ENCODE measurements at places on chromosomes 2 and 18. TPM values are rescaled to one million over a fixed set of nuclear protein-coding genes. Genes with fewer than 3 reads are reported as not detected.

DNA sequence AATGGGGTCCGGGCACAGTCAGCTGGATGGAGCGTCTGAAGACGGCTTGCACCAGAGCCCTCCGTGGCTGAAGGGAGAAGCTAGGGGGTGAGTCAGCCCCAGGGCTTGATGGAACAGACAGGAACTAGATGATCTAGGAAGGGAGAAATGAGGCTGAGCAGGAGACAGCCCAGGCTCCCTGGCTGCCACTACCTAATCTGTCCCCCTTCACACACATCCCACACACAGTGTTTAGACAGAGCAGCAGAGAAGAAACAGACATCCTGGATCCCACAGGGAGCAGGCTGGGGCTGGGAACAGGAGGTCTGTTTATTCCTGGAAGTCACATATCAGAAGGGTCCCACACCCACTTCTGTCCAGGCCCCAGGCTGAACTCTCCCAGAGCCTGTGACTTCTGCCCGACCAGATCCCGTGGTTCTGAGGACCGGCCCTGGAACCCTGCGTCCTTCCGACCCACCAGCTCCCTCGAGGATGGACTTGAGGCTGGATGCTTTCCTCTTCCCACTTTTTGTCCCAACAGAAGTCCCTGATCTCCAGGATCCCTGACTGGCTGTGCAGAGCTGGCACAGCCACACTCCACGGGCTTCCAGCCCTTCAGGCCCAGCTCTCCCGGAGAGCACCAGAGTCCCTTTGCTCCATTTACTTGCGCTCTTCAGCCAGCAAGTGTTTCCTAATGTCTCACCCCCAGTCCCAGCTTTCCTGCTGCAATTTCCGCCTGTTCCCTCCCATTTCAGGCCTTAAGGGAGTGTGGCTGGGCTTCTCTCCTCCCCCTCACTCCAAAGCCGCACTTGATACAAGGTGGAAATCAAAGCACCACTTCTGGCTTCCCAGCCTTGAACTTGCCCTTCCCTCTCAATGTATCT, 1.5 kb upstream of the GPBAR1 start:
- peaks cover 59% of the 10 kb centered on the region for H3K4me1 ChIP-seq
- peak overlapping the region; percentile 86 for H3K27ac ChIP-seq
- peak; percentile 86 for DNase-seq
- H3K4me3 ChIP-seq, result no peak overlapping the region
- peaks cover 20% of the 10 kb centered on the region for H3K36me3 ChIP-seq
- H3K27me3 ChIP-seq, result no peaks in the 10 kb centered on the region

DNA sequence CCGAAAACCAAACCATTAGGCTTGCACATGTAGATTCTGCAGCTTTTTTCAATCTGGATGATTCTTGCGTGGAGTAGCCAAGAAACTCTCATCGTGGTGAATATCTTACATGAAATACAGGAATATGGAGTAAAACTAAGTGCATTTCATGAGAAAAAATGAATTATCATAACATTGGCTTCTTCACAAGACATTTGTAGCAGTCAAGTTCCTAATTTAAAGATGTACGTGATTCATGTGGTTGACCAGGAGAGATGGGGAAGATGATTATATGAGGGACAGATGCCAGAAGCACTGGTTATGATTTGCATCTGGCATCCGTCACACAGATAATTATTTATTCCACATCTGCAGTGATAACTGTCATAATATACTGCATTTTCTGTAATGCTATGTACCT, 90.4 kb downstream of the ANTXR1 start:
- H3K27ac ChIP-seq, result no peak overlapping the region
- H3K36me3 ChIP-seq, result peaks cover 17% of the 10 kb centered on the region
- no peak overlapping the region for H3K4me3 ChIP-seq
- no peak for DNase-seq
- H3K27me3 ChIP-seq, result no peaks in the 10 kb centered on the region
- no peaks in the 10 kb centered on the region for H3K4me1 ChIP-seq

DNA sequence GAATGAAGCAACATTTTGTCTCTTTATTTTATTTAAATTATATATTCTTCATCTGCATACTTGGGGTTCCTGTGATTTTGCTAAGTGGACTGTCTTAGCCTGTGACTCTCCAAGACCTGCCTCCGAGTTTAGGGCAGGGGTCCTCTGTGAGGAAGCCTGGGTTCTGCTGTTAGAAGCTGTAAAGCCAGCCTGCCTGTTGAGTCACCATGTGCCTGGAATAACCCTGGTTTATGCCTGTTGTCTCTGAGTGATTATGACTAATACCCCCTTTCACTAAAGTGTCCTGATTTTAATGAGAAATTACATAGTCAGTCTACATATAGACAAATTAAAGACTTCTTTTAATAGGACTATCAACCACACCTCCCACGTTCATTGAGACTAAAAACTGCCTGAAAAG, 369.1 kb downstream of the ZNF521 start:
- no peak overlapping the region for H3K27ac ChIP-seq
- H3K36me3 ChIP-seq, result no peaks in the 10 kb centered on the region
- H3K4me3 ChIP-seq, result no peak overlapping the region
- H3K27me3 ChIP-seq, result no peaks in the 10 kb centered on the region
- H3K4me1 ChIP-seq, result peaks cover 6% of the 10 kb centered on the region

DNA sequence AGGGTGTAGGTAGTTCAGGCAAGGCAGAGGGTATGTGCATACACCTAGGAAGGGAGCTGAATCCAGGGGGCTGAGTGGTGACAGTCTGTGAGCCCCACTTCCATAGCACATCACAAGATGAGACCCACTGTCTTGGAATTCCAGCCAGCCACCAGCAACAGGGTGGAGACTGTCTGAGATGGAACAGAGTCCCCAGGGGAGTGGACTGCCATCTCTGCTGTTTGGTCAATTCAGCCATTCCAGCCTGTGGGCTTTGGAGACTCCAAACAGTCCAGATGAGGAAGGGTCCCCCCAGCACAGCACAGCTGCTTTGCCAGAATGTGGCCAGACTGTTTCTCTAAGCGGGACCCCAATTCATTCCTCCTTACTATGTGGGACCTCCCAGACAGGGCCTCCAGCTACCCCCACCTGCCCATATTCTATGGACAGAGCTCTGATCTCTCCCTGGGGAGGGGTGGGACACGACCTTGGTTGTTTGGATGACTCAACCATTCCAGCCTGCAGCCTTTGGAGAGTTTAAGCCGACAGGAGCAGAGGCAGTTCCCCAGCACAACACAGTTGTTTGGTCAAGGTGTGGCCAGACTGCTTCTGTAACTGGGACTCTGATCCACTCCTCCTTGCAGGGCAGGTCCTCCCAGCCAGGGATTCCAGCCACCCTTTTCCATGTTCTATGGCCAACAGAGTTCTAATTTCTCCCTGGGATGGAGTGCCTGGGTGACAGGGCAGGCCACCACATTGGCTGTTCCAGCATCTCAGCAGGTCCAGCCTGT, 178.0 kb downstream of the RND3 start:
- DNase-seq, result peak; percentile 83
- no peaks in the 10 kb centered on the region for H3K27me3 ChIP-seq
- H3K4me1 ChIP-seq, result no peaks in the 10 kb centered on the region
- no peaks in the 10 kb centered on the region for H3K36me3 ChIP-seq

GRCh38 chr2:12774395-12774727, 57.6 kb downstream of the TRIB2 start:
- no peaks in the 10 kb centered on the region for H3K36me3 ChIP-seq
- H3K27ac ChIP-seq, result no peak overlapping the region
- no peaks in the 10 kb centered on the region for H3K4me1 ChIP-seq
- DNase-seq, result no peak
- H3K4me3 ChIP-seq, result no peak overlapping the region

DNA sequence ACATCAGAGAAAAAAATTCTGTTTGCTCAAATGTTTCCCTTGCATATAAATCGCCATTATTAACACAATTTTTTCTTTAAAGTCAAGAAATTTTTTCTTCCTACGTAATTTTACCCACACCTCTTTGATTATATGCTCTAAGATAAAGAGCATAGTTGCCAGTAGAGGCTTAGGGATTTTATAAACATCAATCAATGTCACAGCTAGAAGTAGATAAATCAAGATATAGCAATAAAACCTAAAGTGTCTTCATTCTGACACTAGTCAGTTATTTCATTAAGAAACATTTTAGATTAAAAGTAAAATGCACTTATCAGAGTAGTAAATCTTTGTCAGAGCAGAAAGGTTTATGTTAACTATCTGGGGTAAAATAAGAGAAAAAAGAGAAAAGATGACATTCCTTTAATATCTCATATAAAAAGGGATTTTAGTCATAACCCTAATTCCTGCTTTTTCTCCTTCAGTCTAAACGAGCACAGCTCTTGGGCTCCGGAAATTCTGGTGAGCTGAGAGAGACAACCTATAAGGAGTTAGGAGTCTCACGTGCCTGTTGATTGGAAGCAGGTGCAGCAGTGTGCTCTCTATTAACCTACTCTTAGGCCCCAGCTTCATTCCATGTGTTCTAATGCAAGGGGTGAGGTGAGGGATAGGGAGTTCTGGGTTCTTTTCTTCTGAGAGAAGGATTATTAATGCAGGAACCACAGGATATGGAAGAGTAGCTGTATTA, 172.4 kb upstream of the GULP1 start:
- H3K27me3 ChIP-seq, result no peaks in the 10 kb centered on the region
- H3K4me1 ChIP-seq, result no peaks in the 10 kb centered on the region
- H3K27ac ChIP-seq, result no peak overlapping the region

- DNase-seq, result no peak
- H3K4me3 ChIP-seq, result peak overlapping the region; percentile 49
Observed at GRCh38 chr2:219003267-219003634, 10.0 kb upstream of the CRYBA2 start.

- H3K36me3 ChIP-seq, result no peaks in the 10 kb centered on the region
- H3K4me1 ChIP-seq, result peaks cover 25% of the 10 kb centered on the region
- peak overlapping the region; percentile 83 for H3K4me3 ChIP-seq
- H3K27ac ChIP-seq, result peak overlapping the region; percentile 96
Observed at GRCh38 chr2:147845411-147845971, 662 bp downstream of the ACVR2A start.

GRCh38 chr2:152134488-152135280, 35.8 kb upstream of the CACNB4 start:
- H3K36me3 ChIP-seq, result peaks cover 23% of the 10 kb centered on the region
- H3K27ac ChIP-seq, result no peak overlapping the region
- peak; percentile 14 for DNase-seq
- H3K27me3 ChIP-seq, result no peaks in the 10 kb centered on the region
- no peaks in the 10 kb centered on the region for H3K4me1 ChIP-seq
- no peak overlapping the region for H3K4me3 ChIP-seq

DNA sequence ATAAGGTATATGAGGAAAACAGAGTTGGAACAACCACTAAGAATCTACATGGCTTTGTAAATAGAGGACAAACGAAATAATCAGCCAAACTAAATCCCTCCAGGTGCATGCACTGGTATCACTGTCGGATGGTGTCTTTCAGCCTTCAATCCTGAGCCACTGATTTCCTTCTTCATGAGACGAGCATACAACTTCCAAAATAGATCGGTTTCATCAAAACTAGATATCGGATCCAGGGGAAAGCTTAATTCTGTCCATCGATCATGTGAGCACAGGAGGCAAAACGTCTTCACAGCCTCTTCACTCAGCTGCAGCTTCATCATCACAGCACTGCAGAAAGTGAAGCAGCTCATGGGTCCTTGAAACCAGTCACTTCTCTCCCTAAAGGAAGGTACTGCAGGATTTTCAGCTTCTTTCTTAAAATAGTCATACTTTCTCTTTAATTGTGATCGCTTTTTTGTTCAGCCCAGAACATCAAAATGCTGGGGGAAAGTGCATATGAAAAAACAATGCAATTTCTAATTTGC, 80.5 kb downstream of the DTNB start:
- H3K4me3 ChIP-seq, result no peak overlapping the region
- H3K27me3 ChIP-seq, result no peaks in the 10 kb centered on the region
- DNase-seq, result no peak
- H3K27ac ChIP-seq, result no peak overlapping the region
- peaks cover 2% of the 10 kb centered on the region for H3K36me3 ChIP-seq

DNA sequence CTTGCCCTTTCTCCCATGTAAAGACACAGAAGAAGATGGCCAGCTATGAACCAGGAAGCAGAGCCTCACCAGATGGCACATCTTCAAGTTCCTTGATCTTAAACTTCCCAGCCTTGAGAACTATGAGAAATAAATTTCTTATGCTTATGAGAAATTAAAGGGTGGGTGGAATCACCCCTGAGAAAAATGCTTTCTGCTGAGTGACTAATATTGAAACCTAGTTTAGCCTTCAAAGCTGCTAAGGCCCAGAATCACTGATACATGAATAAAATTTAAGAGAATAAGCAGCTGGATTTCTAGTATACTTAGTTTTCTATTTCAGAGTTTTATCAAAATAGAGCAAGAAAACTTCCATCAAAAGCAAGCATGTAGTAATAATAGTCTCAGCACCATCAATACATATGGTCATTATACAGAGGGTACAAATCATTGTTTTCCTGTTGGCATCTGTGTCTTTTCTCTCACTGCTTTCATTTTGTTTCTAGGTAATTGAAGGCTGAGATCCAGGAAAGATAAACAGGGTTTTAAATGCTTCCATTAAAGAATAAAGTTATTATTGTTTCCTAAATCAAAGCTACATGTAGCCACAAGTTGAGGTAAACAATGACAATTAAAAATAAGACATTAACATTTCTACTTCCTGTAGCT, 53.3 kb upstream of the COL5A2 start:
- H3K36me3 ChIP-seq, result no peaks in the 10 kb centered on the region
- H3K27ac ChIP-seq, result no peak overlapping the region
- DNase-seq, result no peak
- no peaks in the 10 kb centered on the region for H3K4me1 ChIP-seq

DNA sequence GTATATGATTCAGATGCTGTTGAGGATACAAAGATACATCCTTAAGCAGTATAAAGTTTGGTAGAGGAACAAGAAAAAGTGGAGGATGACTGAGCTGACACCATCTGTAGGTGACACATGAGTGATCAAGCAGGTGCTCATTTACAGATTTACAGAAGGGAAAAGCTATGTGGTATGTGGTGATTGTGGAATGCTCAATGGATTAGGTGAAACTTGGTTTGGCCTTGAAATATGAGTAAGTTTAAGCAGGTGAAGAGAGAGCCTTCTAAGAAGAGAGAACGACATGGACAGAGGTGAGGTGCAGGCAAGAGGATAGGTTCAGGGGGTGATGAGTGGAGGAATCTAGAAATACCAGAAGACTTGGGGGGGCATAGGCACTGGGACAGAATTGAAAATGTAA, 5.9 kb downstream of the ASXL3 start:
- H3K27me3 ChIP-seq, result peaks cover 3% of the 10 kb centered on the region
- no peak overlapping the region for H3K4me3 ChIP-seq
- H3K4me1 ChIP-seq, result peaks cover 3% of the 10 kb centered on the region
- no peaks in the 10 kb centered on the region for H3K36me3 ChIP-seq
- DNase-seq, result no peak
- H3K27ac ChIP-seq, result no peak overlapping the region

GRCh38 chr18:79798346-79798998, 734 bp downstream of the KCNG2 start:
- H3K4me3 ChIP-seq, result peak overlapping the region; percentile 31
- no peak overlapping the region for H3K27ac ChIP-seq

Gene SFT2D3
- total RNA-seq, result 9.7 TPM

Gene SPATA3
- not detected for total RNA-seq

Gene PLEKHA3
- 5.8 TPM for total RNA-seq

Gene GAL3ST2
- total RNA-seq, result not detected
